Activated T-helper 1 cell treated with Interleukin-2 at 50 U/mL for 16 hours (primary cell): ENCODE measurements at places on chromosomes 2 and 18.
A peak's percentile ranks its signal among the peaks of the same experiment; 100 is the strongest.

DNA sequence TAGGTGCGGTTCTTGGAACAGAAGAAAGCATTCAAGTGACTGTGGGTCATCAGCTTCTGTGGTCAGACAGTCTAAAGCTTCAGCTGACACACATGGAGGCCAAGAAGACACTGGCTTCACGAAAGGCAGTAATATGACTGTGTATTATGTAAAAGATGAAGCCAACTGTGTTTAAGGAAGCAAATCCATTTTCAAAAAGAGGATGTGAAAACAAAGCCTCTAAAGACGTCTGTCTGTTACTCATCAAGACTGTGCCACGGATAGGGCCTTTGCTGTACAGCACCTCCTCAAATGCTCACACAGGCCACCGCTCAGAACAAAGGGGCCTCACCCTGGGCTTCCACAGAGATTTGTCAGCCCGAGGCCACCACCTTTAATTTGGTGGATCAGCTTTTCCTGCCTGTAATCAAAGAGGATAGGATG lies 21.1 kb upstream of the TMEM163 start:
- no peak for DNase-seq

- no peak for DNase-seq
These were observed 98.2 kb downstream of the DYSF start for GRCh38 chr2:71551631-71551915.

DNA sequence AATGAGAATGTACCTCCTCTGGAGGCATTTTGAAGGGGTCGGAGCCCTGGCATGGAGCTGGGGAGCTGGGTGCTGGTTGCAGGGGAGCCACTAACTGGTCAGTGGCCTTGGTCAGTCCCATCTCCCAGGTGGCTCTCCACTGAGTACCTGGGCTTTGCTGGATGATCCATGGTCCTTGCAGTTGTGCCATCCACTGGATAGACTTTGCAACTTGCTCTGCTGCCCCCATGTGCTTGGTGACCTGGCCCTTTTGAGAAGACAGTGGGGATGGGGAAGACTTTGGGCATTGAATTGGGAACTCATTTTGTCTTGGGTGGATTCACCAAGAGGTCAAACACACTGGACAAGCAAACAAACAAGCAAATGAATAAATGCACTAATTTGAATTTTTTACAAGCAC lies 263.9 kb downstream of the MYCN start:
- no peak for DNase-seq

DNA sequence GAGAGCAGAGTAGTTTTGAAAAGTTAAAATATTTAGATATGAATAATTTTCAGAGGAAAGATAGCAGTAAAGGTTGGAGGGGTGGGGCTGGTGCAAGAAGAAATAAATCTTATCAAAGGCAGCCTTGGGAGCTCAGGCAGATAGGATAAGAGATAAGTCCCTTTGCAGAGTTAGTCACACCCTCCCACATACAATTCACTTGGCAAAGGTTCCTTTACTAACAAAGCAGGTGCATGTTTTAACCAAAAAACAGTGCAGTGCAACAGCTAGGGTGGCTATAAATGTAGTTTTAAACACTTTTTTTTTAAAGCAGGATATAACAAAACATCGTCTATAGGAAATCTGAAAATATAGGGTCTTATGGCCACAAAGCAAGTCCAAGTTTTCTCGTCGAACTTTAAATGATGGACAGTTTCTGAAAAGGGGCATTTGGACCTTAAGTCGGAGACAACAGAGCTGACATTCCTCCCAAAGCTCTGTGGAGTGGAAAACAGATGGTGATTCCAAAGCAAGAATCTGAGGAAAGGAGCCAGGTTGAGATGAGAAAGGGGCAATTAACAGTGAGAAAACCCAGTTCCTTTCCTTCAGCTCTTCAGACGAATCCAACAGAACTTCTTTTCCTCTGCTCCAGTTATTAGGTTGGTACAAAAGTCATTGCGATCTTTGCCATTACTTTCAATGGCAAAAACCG lies 53.0 kb downstream of the EPHA4 start:
- no peak for DNase-seq

- DNase-seq: no peak
These were observed 70.7 kb upstream of the BCL2L11 start for GRCh38 chr2:111049792-111050640.

GRCh38 chr18:48928787-48929186 lies 22.0 kb downstream of the SMAD7 start:
- DNase-seq: peak; percentile 64

- DNase-seq: no peak
These were observed 133.9 kb upstream of the KLHL14 start for GRCh38 chr18:32906506-32907310.

DNA sequence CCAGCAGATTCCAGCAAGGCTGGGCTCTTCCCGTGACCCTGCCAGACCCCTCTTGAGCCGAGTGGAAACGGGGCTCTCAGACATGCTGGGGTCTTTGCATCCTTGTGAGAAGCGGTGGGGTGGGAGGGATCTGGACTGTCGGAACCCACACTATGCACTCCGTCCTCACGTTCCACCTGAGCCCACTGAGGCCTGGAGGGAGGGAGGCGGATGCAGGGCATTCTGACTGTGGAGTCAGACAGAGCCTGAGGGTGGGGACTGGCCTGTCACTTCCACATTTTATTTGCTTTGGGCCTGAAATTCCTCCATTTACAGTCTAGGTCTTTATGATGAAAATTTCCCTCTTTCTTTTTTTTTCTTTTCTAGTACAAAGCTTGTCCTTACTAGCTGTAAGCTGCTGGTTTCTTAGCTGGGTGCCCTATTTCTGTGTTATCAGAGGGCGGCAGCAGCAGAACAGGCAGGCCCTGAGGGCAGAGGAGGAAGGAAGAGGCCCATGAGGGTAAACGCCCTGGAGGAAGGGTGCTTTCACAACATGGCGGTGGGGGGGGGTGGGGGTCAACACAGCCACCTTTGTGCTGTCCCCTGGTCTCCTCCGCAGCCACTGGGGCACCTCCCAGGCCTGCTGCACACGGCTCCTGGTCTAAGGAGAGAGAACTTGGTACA lies 373.5 kb upstream of the MYT1L start:
- no peak for DNase-seq
